ENCODE measurements at places on chromosomes 16 and 17. TPM values are rescaled to one million over a fixed set of nuclear protein-coding genes. Genes with fewer than 3 reads are reported as not detected.

Gene IGFBP4
- 234 TPM for total RNA-seq

Gene LIG3
- total RNA-seq = 103 TPM

DNA sequence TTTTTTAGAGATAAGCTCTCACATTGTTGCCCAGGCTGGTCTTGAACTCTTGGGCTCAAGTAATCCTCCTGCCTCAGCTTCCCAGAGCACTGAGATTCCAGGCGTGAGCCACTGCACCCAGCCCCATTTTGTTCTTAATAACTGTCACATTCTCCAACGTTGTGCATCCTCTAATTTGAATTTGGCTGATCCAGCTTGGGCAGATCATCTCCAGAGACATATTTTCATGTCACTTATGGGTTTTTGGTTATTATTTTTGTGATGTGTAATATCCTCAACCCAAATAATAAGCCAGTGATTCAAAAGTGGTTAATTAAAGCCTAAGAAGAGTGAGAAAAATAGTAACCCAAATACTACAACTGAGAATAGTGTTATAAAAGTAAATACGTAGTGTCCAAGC, 16.2 kb upstream of the COL1A1 start:
- no peaks in the 10 kb centered on the region for H3K27me3 ChIP-seq
- peak overlapping the region; percentile 60 for H3K27ac ChIP-seq
- no peak for DNase-seq
- no peak overlapping the region for H3K4me3 ChIP-seq
- no peaks in the 10 kb centered on the region for H3K36me3 ChIP-seq

GRCh38 chr16:8855972-8856371, 12.8 kb downstream of the CARHSP1 start:
- H3K4me1 ChIP-seq = no peaks in the 10 kb centered on the region
- DNase-seq = no peak

GRCh38 chr17:1930337-1930645, 94.8 kb downstream of the RTN4RL1 start:
- H3K36me3 ChIP-seq = no peaks in the 10 kb centered on the region
- no peaks in the 10 kb centered on the region for H3K27me3 ChIP-seq
- peaks cover 4% of the 10 kb centered on the region for H3K4me1 ChIP-seq
- no peak overlapping the region for H3K4me3 ChIP-seq

- no peak for DNase-seq
- H3K27ac ChIP-seq = no peak overlapping the region
- no peaks in the 10 kb centered on the region for H3K27me3 ChIP-seq
- no peak overlapping the region for H3K4me3 ChIP-seq
- H3K36me3 ChIP-seq = peaks cover 5% of the 10 kb centered on the region
Measured at GRCh38 chr17:18107971-18108370, 585 bp upstream of the MYO15A start.

- no peak overlapping the region for H3K27ac ChIP-seq
- no peaks in the 10 kb centered on the region for H3K27me3 ChIP-seq
- H3K36me3 ChIP-seq = no peaks in the 10 kb centered on the region
- peak; percentile 97 for DNase-seq
- no peak overlapping the region for H3K4me3 ChIP-seq
- peaks cover 17% of the 10 kb centered on the region for H3K4me1 ChIP-seq
Measured at GRCh38 chr16:695355-696089, 5.3 kb upstream of the WDR24 start.
